Activated CD4-positive, alpha-beta T cell treated with anti-CD3 and anti-CD28 coated beads for 1 hour (primary cell): ENCODE measurements at places on chromosomes 4 and X.

DNA sequence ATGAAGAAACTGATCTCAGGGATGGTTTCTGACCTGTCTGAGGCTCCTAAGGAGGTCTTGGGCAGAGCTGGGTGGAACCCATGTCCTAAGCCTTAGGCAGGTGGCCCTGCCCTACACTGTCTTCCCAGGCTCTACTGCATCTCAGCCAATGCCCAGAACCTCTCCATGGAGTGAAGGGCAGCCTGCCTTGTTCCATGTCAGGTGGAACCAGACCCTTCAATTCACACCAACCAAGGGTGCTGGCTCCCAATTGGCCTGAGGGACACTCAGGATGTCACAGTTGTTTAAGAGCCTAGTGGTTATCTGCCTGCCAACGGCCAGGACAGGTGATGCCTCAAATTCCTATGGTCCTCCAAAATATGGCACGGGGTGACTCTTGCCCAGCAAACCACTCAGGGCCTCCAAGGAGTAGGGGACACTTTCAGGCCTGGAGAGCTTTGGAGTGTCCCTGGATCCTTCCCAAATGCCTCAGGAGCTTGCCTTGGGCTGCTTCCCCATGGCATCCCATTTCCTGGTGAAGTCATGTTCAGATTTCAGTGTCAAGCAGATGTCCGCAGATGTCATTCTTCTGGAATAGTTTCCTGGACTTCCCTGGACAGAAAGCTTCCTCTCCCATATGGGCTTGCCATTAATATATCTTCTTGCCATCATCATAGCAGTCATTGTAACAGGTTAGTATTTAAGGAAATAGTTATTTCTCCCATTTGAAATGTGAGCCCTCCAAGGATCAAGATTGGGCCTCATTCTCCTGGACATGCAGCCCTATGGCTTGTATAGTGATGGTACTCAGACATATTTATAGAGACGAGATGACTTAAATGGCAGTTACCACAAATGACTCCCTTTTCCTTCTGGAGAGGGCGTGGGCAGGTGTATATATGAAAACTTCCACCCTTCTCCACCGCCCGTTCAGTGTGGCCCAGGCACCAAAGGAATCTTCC, 67.1 kb downstream of the MED28 start:
- DNase-seq: no peak

DNA sequence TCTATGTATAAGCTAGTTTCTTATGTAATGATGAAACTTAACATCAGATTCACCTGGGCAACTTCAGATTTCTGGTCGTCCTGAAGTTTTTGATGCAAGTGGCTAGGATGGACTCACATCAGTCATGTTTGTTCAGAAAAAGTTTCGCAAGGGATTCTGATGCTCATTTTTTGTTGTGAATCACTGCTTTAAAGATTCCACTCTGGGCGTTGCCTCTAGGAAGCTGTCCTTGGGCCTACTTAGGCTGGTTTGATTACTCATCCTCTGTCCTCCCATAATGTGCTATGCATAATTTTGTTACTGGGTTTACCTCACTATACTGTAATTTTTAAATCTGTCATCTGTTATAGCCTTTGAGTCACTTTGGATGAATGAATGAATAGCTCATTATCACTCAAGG, 30.8 kb downstream of the HERC3 start:
- no peak for DNase-seq

DNA sequence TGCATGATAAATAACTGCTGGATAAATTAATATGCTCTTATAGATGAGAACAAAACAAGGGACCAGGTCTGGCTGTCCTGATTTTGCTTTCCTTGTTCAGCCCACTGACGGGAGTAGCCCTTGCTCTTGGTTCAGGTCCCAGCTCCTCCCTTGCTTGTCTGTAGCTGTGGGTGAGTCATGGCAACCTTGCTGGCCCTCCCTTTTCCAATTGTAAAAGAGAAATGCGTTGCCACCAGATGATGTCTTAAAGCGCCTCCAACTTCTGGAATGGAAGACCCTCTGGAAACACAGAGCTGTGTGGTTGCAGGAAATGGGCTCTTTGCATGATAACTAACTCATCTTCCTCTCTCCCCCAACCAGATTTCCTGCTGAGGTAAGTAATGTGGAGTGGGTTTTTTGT, 171.4 kb downstream of the AASDH start:
- no peak for DNase-seq

DNA sequence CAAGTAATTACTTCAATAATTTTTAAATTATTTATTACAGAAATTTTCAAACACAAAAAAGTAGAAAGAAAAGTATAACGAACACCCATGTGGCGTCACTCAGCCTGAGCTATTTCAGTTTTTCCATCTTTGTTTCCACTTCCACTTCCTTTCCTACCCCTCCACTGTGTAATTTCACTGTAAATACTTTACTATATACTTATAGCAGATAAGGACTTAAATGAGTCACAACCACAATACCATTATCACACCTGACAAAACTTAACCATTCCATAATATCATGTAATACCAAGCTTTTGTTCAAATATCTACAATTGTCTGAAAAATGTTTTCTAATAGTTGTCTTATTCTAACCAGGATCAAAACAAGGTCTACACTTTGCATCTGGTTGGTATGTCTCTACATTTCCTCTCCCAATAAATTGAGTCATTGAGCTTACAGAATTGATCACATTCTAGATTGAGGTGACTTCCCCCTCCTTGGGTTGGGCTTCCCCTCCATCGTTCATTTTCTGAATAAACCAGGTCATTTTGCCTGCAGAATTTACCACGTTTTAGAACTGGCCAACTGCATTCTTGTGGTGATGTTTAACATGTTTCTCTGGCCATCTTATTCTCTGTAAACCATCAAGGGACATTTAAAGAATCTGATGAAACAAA, 48.7 kb downstream of the ATP10D start:
- DNase-seq: no peak

DNA sequence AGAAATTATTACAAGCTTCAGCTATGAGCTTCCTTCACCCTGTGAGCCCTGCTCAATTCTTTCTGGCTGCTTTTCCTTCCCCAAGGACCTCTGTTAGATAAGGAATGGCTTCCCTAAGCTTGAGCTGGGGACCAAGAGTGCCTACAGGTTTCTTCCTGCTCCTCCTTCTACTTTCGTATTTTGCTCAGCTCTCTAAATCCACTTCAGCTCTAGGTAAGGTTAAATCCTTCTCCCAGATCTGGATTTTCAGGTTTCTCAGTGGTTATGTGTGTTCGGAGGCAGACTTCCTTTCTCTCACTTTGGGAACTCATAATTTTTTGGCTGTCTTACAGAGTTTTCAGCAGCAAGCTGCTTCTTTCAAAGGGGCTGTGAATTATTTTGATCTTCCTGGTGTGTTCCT, 21.9 kb upstream of the ZDHHC15 start:
- no peak for DNase-seq

- DNase-seq: no peak
Measured at GRCh38 chr4:41753942-41754341, 5.4 kb upstream of the PHOX2B start.

DNA sequence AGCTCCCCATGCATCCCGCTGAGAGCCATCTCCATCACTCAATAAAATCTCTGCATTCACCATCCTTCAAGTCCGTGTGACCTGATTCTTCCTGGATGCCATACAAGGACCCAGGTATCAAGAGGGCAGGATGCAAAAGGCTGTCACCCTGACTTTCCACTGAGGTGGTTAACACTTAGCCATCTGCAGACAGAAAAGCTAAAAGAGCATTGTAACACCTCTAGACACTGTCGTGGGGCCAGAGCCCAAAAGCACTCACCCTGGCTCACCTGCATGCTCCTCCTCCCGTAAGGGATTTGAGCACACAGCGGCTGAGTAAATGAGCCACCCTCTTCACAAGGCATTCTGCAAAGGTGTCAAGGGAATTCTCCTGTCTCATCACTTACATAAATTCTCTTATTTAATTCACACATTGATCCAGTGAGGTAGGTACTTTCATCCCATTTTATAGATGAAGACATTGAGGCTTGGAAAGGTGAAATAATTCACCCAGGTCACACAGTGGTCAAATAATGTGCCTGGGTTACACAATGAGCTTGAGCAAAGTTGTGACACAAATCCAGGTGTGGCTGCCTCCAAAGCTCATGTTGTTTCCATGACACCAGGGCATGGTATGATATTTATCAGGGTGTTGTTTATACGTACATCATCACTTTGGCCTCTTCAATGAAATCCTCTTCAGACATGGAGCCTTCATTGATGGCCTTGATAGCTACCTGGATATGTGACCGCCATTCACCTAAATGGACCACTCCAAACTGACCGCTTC, 48.0 kb downstream of the TXK start:
- no peak for DNase-seq

DNA sequence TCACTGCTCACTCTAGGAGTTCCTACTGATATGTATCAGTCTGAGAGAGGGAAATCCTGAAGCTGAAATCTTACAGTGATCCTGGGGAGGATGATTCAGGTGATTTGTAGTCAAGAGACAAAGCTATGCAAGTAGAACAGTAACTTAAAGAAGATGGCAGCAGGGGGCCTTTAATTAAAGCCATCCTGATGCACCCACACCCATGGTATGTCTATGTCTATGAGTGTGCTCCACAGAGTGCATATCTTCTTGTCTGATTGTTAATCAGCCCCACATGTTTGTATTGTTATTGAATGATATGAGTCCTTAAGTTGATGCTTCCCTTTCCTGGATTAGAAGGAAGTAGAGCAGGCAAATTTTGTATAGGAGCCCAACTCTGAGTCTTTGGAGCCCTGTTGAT, 78.8 kb downstream of the NHS start:
- DNase-seq: no peak

- no peak for DNase-seq
Measured at GRCh38 chr4:103272174-103272573, 74.0 kb upstream of the CENPE start.
